A549 treated with AZD2906 at 1 μM for 4 hours (cell line): ENCODE measurements at places on chromosomes 1 and 21. TPM values are rescaled to one million over a fixed set of nuclear protein-coding genes. Genes with fewer than 3 reads are reported as not detected.

The CATSPERE gene
- 0.03 to 0.22 TPM (median 0.15 TPM) in 5 replicates for total RNA-seq

The TENT5C gene
- total RNA-seq, result 0.06 to 0.13 TPM (median 0.09 TPM) in 5 replicates

The CFHR3 gene
- 0.15 to 0.18 TPM (median 0.17 TPM) in 4 of 5 replicates, not detected in the other for total RNA-seq

The CFHR1 gene
- 0.09 to 0.24 TPM (median 0.17 TPM) in 4 of 5 replicates, not detected in the other for total RNA-seq

The PLA2G4A gene
- 7.6 to 9.8 TPM (median 8.8 TPM) in 5 replicates for total RNA-seq

The PTGFR gene
- total RNA-seq, result not detected in 5 replicates

The DARS2 gene
- total RNA-seq, result 38.9 to 49.1 TPM (median 40.0 TPM) in 5 replicates
